Temporal lobe (tissue), 4 donors: ENCODE measurements at places on chromosomes 12 and 14. TPM values are rescaled to one million over a fixed set of nuclear protein-coding genes. Genes with fewer than 3 reads are reported as not detected.

The PTHLH gene
- under 0.01 TPM for total RNA-seq

The SRRM4 gene
- 13.8 TPM for total RNA-seq

The TPH2 gene
- not detected for total RNA-seq

The REP15 gene
- total RNA-seq = 1.7 TPM

The AMHR2 gene
- total RNA-seq = not detected

The VDR gene
- total RNA-seq = not detected

The PRB2 gene
- 1.7 TPM for total RNA-seq

The IL31 gene
- not detected for total RNA-seq

The TAS2R9 gene
- 0.25 TPM for total RNA-seq

The ATF7IP gene
- total RNA-seq = 62.7 TPM

The RHOJ gene
- total RNA-seq = 5.9 TPM

The SLCO1B1 gene
- not detected for total RNA-seq

The ATF7 gene
- total RNA-seq = 7.1 TPM

The IFNG-AS1 gene
- not detected for total RNA-seq

The TC2N gene
- 4.4 TPM for total RNA-seq

The BMAL2 gene
- total RNA-seq = 23.4 TPM

The CAND1 gene
- total RNA-seq = 218 TPM

The LRP1 gene
- total RNA-seq = 116 TPM

The BDKRB2 gene
- total RNA-seq = 0.25 TPM

The DLST gene
- total RNA-seq = 30.7 TPM

The KRT73 gene
- total RNA-seq = not detected

The GARIN6 gene
- not detected for total RNA-seq

The ZDHHC22 gene
- 9.8 TPM for total RNA-seq

The RIN3 gene
- total RNA-seq = 0.74 TPM

The AEBP2 gene
- total RNA-seq = 33.7 TPM

The SBNO1 gene
- total RNA-seq = 40.1 TPM

The CFAP73 gene
- 1.2 TPM for total RNA-seq

The ACSM4 gene
- not detected for total RNA-seq

The SCNN1A gene
- not detected for total RNA-seq

The GZMH gene
- not detected for total RNA-seq

The RNASE7 gene
- not detected for total RNA-seq

The EFS gene
- total RNA-seq = 11.1 TPM

The EMP1 gene
- total RNA-seq = 5.2 TPM

The C14orf132 gene
- 41.8 TPM for total RNA-seq

The TCL1B gene
- total RNA-seq = not detected

The SLIRP gene
- total RNA-seq = 44.3 TPM

The SUSD6 gene
- 6.4 TPM for total RNA-seq

The GPR33 gene
- not detected for total RNA-seq

The RND1 gene
- 27.5 TPM for total RNA-seq

The PIP4P1 gene
- 16.5 TPM for total RNA-seq

The GTF2H3 gene
- 23.8 TPM for total RNA-seq

The CELA1 gene
- total RNA-seq = not detected

The RPL10L gene
- 0.25 TPM for total RNA-seq

The TRPV4 gene
- total RNA-seq = 0.25 TPM

The PLEKHG3 gene
- total RNA-seq = 7.1 TPM

The ENDOU gene
- not detected for total RNA-seq

The CDK2 gene
- total RNA-seq = 3.9 TPM

The MUCL1 gene
- total RNA-seq = not detected
